Nasal cavity respiratory epithelium epithelial cell of viscerocranial mucosa (primary cell): ENCODE measurements at places on chromosomes 7 and 10. TPM values are rescaled to one million over a fixed set of nuclear protein-coding genes. Genes with fewer than 3 reads are reported as not detected.

Gene SLC26A3
- total RNA-seq = 0.14 TPM in 1 of 2 replicates, not detected in the other

Gene CHST15
- 14.7 and 31.5 TPM in 2 replicates for total RNA-seq

Gene CCL26
- total RNA-seq = 0.14 and 0.34 TPM in 2 replicates

Gene HTR5A
- not detected in 2 replicates for total RNA-seq

Gene PRSS37
- not detected in 2 replicates for total RNA-seq

Gene LRRD1
- under 0.01 and 0.14 TPM in 2 replicates for total RNA-seq

Gene CCDC172
- total RNA-seq = not detected in 2 replicates

Gene MRLN
- not detected in 2 replicates for total RNA-seq

Gene PRR15
- total RNA-seq = 0.85 and 4.4 TPM in 2 replicates

Gene ANKRD26
- 5.5 and 8.3 TPM in 2 replicates for total RNA-seq

Gene FAM237B
- not detected in 2 replicates for total RNA-seq

Gene CTAGE6
- 1.00 TPM in 1 of 2 replicates, not detected in the other for total RNA-seq

Gene EPC1
- 20.5 and 29.1 TPM in 2 replicates for total RNA-seq

Gene POM121
- 5.5 and 16.7 TPM in 2 replicates for total RNA-seq

Gene FAM171A1
- total RNA-seq = 5.8 and 22.2 TPM in 2 replicates

Gene AKR1C2
- total RNA-seq = 49.2 and 256 TPM in 2 replicates

Gene TRIM50
- under 0.01 TPM in 1 of 2 replicates, not detected in the other for total RNA-seq

Gene GPER1
- under 0.01 and 0.21 TPM in 2 replicates for total RNA-seq

Gene CTTNBP2
- 0.34 and 1.2 TPM in 2 replicates for total RNA-seq

Gene FANK1
- 2.7 and 7.0 TPM in 2 replicates for total RNA-seq

Gene CNPY4
- 1.4 and 4.6 TPM in 2 replicates for total RNA-seq

Gene SFRP5
- not detected in 2 replicates for total RNA-seq

Gene PCDH15
- not detected in 2 replicates for total RNA-seq

Gene CLEC2L
- total RNA-seq = not detected in 2 replicates

Gene NRAP
- not detected in 2 replicates for total RNA-seq

Gene NRG3
- total RNA-seq = not detected in 2 replicates

Gene CFAP70
- total RNA-seq = 0.68 and 3.6 TPM in 2 replicates

Gene AOAH
- not detected in 2 replicates for total RNA-seq

Gene NKX1-2
- 1.4 and 2.9 TPM in 2 replicates for total RNA-seq

Gene ITPRID1
- total RNA-seq = not detected in 2 replicates

Gene KCP
- total RNA-seq = under 0.01 and 2.2 TPM in 2 replicates

Gene UBTD1
- 13.0 and 18.2 TPM in 2 replicates for total RNA-seq

Gene TMEM229A
- total RNA-seq = not detected in 2 replicates

Gene BTBD16
- total RNA-seq = under 0.01 and 0.07 TPM in 2 replicates

Gene MYPN
- total RNA-seq = under 0.01 TPM in 1 of 2 replicates, not detected in the other
